Esophagus squamous epithelium (tissue), 5 donors: ENCODE measurements at places on chromosomes 7 and 10.

DNA sequence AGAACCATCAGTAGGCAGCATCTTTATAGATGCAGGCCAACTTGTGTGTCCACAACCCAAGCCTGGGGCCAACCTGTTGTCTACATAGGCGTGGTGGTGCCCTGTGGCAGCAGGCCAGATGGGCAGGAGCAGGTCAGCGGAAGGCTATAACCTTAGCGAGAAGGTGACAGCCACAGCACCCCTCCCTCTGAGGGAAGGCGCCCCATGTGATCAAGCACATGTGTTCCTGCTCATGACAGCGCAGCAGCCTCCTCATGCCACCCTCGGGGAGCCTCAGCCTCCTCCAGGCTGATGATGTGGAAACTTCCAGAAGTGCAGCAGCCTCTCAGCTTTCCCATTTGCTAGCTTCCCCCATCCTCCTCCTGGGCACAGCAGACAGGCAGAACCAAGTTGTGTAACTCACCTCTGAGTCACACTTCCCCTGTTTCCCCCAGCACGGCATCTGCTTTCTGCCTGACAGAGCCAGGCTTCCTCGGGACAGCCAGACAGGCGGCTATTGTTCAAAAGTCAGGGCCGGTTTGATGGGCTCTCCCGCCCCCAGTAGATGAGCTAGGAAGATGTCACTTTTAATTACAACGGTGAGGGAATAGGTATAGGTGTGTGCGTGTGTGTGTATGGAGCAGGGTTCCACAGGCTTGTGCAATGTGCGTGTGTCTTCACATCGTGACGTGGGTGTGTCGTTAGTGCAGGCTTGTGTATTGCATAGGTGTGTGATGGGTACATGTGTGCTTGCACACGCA lies 312.0 kb upstream of the ZMIZ1 start:
- DNase-seq: peak; percentile 37

DNA sequence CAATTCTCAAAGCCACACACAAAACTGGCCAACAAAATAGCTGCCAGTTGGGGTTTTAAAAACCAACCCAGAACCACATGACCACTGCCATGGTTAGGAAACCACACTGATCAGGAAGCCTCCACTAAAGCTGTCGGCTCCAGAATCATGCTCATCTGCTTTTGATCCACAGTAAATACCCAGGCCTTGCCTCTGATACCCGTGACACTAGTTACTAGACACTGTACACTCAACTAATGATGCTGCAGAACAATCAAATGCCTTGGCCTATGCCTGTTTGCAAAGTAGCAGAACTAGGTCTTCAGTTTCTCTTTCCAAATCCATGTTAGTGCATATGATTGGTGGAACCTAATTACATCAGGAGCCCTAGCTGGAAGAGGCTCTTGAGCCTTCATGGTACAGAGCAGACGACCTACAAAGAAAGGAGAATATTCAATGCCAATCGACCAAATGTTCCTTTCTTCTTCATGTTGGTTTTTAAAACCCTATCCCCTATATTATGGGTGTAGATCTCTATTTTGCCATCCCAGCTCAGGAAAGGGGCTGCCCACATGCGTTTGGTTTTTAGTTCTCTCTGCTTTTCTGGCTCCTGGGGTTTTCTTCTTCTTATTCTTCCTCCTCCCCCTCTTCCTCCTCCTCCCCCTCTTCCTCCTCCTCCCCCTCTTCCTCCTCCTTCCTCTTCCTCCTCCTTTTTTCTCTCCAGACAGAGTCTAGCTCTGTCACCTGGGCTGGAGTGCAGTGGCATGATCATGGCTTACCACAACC lies 76.6 kb downstream of the CNNM2 start:
- no peak for DNase-seq

- DNase-seq: no peak
These were observed 50.2 kb upstream of the GNA12 start for GRCh38 chr7:2894118-2894940.

GRCh38 chr10:50325449-50326171 lies 74.3 kb upstream of the ASAH2 start:
- DNase-seq: no peak

DNA sequence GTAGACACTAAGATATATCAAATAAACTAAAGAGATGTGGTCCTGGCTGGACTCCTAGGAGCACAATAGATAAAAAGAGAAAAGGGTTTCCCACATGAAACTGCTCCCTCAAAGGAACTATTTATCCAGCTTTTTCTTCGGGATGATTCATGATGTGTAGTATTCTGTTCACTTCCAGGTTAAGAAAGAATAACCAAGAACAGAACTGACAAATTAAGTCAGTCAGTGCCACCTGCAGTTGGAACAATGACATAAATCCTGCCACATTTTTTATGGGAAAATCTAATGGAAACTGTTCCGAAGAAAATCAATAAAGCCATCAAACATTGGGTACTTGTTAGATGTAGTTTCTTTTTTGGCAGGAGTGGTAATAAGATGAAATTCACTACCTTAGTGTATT lies 87.1 kb downstream of the POLR1F start:
- no peak for DNase-seq

DNA sequence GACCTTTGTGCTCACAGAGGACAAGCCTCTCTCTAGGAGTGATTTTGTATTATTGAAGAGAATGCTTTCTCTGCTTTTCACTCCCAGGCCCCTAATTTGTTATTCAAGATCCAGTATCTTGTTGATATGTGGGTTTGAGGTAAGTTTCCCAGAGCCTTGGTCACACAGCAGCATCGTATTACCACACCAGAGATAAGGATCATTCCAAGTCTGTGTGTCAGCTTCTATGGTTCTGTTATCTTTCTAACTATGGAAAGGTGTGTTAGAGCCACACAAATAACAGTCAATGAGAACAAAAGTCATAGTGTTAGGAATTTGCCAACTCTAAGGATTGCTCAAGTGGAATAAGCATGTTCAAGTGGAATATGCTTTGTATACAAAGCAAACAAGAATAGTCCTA lies 1208.3 kb downstream of the GATA3 start:
- no peak for DNase-seq

- no peak for DNase-seq
These were observed at the start of gene PROSER2 for GRCh38 chr10:11823122-11823988. Gene PROSER2, plus strand, starts transcription at chr10:11823356. Its CDS starts 28,722 bp downstream, at chr10:11852078.

DNA sequence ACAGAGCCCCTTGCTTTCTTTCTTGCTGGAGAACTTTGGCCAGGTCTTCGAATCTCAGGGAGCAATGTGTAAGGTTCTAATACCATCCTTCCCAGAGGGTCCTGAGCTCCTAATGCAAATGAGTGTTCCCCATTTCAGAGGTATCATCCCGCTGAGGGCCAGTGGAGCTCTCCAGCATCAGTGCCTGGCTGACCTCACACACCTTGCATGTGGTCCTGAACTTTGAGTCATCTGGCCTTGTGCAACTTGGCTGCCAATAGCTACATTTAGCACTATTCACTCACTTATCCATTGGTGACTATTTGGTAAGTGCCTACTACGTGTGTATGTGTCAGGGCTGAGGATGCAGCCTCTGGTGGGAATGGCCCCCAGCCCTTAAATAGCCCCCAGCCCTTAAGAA lies 48.4 kb upstream of the HABP2 start:
- no peak for DNase-seq

GRCh38 chr7:97043281-97043680 lies 18.6 kb upstream of the DLX5 start:
- no peak for DNase-seq

DNA sequence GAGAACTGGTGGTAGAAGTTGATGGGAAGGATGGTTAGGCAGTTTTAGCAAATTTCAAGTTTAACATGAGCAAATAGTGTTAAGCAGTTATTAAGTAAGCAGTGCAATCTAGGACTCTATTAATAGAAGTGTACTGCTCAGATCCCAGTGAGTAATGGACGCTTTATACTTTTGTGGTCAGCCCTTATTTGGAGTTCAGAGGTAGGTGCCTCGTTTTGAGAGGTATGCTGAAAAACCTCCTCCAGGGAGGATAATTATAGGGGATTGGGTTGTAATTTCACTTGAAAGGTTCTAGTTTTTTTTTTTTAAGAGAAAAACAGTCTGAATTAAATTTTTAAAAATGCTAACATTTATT lies 33.5 kb upstream of the CCDC7 start:
- DNase-seq: no peak

- DNase-seq: no peak
These were observed 26.7 kb upstream of the SYPL1 start for GRCh38 chr7:106138776-106139175.

- DNase-seq: no peak
These were observed 172.1 kb upstream of the MYO3A start for GRCh38 chr10:25761937-25762336.

GRCh38 chr10:94131885-94132284 lies 138.2 kb downstream of the PLCE1 start:
- no peak for DNase-seq

GRCh38 chr10:112583236-112583939 lies 136.4 kb downstream of the VTI1A start:
- no peak for DNase-seq

- no peak for DNase-seq
These were observed 28.0 kb upstream of the RSU1 start for GRCh38 chr10:16845248-16845647.

GRCh38 chr10:70494966-70495365 lies 16.4 kb downstream of the PALD1 start:
- DNase-seq: no peak

GRCh38 chr10:79445977-79446757 lies 743 bp upstream of the ZCCHC24 start:
- DNase-seq: no peak

DNA sequence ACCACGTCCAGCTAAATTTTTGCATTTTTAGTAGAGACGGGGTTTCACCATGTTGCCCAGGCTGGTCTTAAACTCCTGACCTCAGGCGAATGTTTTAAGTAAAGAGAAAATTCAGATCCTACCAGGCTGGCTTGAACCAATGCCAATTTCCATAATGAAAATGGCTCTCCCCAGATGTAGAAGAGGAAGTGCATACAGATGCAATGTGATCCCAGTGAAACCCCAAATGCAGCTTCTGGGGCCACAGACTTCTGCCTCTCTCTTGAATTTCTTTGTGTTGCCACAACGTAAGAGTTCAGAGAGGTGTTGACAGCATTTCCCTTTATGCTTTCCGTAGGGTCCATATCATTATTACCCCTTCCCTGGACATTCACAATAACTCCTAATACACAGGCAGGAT lies 29.6 kb upstream of the GOT1 start:
- DNase-seq: no peak

DNA sequence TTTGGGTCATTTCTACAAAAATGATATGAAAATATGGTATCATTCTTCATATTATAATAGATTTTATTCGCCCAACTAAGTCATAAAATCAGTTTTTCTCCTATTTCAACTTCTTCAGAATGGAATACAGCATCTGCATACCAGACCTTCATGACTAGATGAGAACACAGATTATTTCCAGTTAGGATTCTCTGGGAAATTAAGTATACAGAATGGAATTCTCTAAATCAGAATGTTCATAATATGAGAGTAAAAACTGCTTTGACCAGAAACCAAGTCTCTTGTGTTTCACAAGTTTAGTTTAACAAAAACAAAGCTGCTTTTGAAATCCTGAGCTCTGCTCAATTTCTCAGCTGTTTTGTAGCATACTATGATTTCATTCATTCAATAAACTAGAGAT lies 160.3 kb upstream of the SEMA3A start:
- no peak for DNase-seq

GRCh38 chr10:20094226-20094976 lies 278.2 kb downstream of the PLXDC2 start:
- DNase-seq: no peak

GRCh38 chr7:118657391-118658005 lies 433.0 kb downstream of the ANKRD7 start:
- DNase-seq: no peak

GRCh38 chr7:1703441-1703840 lies 33.4 kb downstream of the ELFN1 start:
- no peak for DNase-seq

DNA sequence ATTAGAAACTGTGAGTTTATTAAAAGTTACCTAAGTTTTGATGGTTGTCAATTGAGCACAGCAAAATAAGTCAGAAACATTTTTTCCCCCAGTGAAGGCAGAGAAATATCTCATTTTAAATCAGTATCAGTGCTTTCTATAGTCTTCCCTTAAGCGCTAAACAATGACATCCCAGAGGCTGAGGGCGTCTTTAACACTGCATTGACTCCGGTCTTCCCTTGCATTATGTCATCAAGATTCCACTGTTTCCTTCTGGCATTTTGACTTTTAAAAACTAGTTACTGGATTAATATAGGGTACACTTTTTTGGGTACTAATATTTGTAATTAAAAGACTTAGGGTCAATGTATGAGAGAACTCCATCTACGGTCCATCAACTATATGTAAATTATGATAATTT lies 3.9 kb downstream of the GLUD1 start:
- no peak for DNase-seq

DNA sequence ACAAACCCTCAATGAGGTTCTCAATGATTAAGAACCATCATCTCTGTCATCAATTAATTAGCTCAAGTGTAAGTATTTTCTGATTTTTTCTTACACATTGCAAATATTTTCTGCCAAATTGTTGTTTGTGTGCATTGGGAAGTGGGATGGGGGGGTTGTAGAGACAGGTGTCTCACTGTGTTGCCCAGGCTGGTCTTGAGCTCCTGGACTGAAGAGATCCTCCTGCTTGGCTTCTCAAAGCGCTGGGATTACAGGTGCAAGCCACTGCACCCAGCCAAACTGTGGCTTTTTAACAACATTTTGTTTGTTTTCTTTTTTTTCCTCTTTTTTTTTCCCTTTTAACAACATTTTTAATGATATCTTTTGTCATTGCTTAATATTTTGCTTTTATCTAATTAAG lies 87.5 kb downstream of the AKR1D1 start:
- DNase-seq: no peak

DNA sequence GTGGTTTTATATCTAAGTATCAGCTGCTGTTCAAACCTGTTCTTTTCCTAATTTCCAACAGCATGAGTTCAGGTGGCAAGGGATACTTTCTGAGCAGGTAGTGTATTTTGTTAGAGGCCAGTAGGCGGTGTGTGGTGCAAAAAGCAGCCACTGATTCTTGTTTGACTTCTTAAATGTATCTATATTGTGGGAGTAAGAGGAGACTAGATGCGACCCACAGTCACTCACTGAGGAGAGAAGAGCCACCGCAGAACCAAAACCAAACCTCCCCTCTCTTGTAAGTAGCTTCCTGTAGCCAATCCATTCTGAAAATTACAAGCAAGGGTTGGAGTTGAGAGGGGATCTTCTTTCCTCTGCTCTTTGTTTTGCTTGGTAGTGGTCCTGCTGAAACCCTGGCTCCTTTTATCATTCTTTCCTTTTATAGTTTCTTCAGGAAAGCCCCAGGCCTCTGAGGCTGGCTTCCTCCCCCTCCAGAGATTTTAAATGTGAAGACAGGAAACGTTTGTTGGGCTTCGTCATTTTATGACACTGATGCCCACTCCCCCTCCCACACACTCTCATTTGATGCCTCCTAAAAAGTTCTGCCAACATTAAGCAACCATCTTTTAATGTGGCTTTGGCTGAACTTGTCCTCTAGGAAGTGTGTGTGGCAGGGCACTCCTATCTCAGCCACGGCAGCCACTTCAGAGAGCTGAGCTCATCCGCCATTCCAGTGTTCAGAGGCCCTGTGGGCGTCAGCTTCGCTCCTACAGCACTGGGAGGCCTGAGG lies 566.0 kb downstream of the SUGCT start:
- no peak for DNase-seq

GRCh38 chr10:55183993-55184392 lies 383.0 kb upstream of the PCDH15 start:
- DNase-seq: no peak

- DNase-seq: no peak
These were observed 91.9 kb upstream of the MBL2 start for GRCh38 chr10:52864201-52865106.
